Sciatic nerve (tissue), 2 donors: ENCODE measurements at places on chromosomes 1 and 21. TPM values are rescaled to one million over a fixed set of nuclear protein-coding genes. Genes with fewer than 3 reads are reported as not detected.

- DNase-seq: no peak
These were observed 8.5 kb downstream of the TP53BP2 start for GRCh38 chr1:223837206-223837605.

DNA sequence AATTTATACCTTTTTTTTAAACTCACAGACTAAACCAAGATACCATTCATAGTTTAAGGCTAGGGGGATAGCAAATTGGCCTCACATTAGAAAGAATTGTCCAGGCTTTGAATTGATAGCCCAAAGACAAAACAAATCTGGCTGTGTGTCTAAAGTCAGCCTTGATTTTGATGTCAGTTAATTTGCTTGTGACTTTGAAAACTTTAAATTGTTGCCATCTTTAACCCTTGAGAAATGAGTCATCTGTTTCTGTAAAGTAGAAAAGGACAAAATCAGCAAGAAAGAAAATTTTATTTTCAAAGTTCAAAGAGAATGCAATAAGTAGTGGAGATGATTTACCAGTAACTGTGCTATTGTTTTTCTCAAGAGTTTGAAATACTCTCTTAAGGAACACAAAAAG lies 184.5 kb downstream of the RGS7 start:
- no peak for DNase-seq

- no peak for DNase-seq
These were observed 552.2 kb upstream of the NCAM2 start for GRCh38 chr21:20445971-20446370.

- DNase-seq: no peak
These were observed 656.3 kb downstream of the PTPRC start for GRCh38 chr1:199295107-199295506.

KCNT2 gene
- total RNA-seq: 10.6 TPM

DNA sequence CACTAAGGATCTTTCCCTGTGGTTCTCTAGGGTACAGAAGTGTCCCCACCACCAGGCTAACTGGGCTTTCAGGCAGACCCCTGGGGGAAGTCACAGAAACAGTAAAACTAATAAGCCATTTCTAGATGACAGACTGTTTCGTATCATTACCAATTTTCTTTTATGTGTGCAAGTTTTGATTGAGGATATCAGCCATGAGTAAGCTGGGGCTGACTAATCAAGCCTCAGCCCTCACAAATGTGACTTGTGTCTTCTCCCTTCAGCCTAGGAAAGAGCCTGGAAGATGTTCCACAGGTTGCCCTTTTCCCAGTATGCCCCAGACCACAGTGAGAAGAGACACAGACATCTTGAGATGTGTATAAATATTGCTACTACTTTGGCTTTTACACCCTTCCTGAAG lies 10.5 kb downstream of the PTGFRN start:
- DNase-seq: no peak

LAMC2 gene
- total RNA-seq: 3.4 TPM

PLK3 gene
- total RNA-seq: 26.1 TPM

DNA sequence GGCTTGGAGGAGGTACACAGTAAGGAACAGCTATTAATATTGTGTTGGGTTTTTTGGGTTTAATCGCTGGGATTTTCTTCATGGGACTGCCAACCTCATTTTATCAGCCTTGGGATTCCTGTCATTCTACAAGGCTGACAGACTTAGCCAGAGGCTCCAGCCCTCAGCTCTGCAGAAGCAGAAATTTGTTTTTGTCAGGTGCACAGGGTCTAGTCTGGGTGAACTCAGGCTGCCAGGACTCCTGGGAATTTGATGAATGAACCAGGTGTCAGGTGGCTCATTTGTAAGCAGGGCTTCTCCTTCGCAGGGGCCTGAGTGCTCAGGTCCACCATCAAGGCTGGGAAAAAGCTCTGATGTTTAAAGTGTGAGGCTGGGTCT lies 11.5 kb upstream of the ZNF362 start:
- DNase-seq: no peak

DNA sequence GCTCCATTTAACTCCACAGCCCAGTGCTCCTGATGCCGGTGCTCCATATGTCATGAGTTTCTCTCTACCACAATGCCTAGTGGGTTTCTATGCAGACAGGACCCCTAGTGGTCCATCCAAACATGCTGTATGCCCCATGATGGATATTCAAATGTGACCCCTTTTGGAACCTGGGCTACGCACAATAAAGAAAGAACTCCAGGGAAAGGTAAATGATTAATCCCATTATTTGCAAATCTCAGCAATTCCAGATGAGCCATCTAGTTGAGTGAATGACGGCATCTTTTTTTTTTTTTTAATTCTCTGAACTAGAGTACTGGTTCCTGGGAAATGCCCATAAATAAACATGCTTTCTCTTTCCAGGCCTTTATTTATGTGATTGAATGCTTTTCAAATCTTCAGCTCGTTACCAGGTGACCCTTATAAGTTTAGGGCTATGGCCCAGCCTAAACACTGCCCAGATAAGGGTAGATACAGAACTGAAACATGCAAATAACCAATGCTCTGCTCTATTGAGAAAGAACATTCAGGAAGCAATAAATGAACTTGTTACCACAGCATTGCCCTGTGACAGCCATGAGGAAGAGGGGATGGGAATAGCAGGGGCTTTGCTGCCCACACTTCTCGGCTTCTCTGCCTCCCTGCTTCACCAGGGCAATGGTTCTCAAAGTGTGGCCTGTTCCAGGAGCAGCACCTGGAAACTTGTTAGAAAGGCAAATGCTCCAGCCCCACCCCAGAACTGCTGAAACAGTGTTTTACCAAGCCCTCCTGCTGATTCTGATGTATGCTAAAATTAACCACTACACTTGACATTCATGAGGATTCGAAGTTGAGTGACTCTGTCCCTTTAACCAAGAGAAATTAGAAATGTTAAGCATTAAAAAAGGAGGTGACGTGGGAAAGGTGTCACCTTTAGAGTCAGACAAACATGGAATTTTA lies 151.7 kb downstream of the SEC16B start:
- DNase-seq: no peak

DNA sequence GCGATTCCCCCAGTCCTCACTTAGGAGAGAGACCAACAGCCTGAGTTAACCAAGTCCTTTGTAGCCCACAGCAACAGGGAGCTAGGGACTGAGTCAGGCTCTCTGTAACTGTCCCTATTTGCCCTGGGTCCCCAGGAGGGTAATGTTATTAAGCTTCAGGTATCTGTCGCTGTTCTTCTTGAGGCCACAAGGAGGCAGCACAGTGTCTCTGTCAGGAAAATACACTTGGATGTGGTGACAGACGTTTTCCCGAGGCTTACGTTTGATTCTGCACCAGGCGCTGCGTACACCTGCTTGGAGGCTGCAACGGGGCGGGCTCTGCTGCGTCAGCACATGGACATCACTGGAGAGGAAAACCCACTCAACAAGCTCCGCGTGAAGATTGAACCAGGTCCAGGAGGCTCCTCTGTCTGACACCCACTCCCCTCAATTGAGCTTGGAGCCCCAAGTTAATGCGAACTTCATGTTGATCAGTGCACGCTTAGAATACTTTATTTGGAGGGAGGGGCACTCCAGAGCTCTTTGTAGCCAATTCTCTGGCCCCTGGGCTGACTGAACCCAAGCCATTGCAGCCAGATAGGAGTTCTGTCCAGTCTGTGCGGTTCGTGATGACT lies 10.7 kb upstream of the ELF3 start:
- no peak for DNase-seq

- DNase-seq: no peak
These were observed 23.1 kb downstream of the TNN start for GRCh38 chr1:175090780-175091179.

PTCH2 gene
- total RNA-seq: 31.2 TPM

GRCh38 chr1:99827970-99828369 lies 22.2 kb upstream of the AGL start:
- DNase-seq: no peak

DNA sequence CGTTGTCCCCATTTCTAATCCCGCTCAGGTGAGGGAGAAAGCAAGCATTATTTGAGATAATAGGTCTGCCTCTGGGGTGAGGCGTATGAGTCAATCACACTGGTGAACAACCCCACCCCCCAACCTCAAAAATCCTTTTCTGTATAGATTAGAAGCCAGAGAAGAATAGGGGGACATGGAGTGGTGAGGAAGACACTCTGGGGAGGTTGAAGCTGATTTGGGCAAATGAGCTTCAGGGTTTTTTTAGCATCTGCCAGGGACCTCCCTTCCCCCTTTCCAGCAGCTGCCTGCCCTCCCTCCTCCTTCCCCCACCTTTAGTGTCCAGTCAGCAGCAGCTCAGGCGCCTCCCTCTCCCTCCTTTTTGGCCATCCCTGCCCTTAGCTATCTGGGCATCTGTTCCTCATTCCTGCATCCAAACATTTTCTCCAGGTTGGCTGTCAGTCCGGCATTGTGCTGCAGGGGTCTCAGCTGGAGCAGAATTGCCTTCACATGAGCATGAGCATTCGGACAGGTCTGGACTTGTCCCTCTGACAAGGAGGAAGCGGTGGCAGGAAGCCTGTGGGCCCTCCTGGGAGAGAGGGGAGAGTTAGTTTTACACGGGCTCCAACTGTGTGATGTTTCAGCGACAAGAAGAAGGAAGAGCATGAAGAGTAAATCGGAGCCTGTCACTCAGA lies 30.8 kb upstream of the PTGFRN start:
- peak; percentile 64 for DNase-seq

GRCh38 chr21:45444385-45444784 lies 39.4 kb downstream of the COL18A1 start:
- no peak for DNase-seq

- DNase-seq: no peak
These were observed 86.6 kb upstream of the DPH5 start for GRCh38 chr1:101112051-101112780.

DNA sequence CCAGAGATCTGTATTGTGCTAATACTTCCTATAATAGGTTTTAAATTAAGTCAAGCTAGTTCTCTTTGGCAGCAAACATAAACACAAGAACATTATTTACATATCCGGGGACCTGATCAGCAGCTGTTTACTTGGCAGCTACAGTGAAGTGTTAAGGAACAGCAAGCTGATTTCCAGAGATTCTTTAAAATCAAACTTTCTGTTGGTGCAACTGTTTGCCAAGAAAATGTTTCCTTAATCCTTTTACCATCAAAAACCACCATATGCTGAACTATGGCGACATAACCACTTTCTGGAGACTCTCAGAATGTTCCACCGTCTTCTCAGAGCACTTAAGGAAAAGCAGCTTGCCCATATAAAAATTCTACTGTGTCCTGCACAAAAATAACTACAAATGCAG lies 107.0 kb upstream of the KRTAP19-8 start:
- DNase-seq: no peak

GRCh38 chr1:63027176-63027575 lies 243.2 kb downstream of the ATG4C start:
- no peak for DNase-seq

SYT14 gene
- 3.8 TPM for total RNA-seq

GRCh38 chr21:15249285-15249993 lies 184.6 kb upstream of the NRIP1 start:
- DNase-seq: no peak

GRCh38 chr1:208601561-208601960 lies 357.4 kb upstream of the PLXNA2 start:
- DNase-seq: no peak

GRCh38 chr1:100736746-100737145 lies 17.2 kb downstream of the VCAM1 start:
- DNase-seq: no peak

GRCh38 chr1:151134991-151135390 lies 11.4 kb downstream of the SEMA6C start:
- no peak for DNase-seq

DNA sequence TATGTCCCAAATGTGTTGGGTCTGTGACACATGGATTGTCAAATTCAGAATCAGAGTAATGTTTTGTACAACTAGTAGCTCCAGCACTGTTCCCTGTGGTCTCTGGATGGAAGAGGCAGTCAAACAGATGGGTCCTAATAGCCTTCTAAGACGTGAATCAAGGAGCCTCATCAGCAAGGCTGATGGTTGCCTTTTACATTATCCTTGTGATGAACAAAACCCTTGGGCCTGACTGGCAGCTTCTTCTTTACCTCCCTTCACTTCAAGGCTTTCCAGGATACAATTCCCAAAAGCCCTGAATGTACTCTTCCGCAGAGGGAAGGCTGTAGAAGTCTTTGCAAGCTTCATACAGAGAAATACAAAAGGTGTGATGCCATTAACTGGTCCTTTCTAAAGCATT lies 633.3 kb downstream of the USP25 start:
- DNase-seq: no peak

OR2W3 gene
- 6.3 TPM for total RNA-seq

DNA sequence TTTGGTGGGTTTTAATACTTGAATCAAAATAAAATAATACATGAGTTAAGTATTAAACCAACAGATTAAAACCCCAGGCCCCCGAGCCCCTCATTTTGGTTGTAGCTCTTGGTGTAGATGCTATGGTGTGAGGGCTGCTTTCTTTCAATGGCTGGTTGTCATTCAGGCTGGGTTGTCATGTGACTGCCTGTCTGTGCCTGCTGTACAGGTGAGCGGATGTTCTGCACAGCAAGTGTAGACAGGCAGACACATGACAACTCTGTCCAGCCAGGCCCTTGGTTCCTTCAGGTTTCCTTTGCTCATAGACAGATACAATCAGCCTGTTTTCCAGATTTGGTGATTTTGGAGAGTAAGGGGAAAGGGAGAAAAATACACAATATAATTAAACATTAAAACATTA lies 281.9 kb upstream of the C1orf105 start:
- DNase-seq: no peak

DNA sequence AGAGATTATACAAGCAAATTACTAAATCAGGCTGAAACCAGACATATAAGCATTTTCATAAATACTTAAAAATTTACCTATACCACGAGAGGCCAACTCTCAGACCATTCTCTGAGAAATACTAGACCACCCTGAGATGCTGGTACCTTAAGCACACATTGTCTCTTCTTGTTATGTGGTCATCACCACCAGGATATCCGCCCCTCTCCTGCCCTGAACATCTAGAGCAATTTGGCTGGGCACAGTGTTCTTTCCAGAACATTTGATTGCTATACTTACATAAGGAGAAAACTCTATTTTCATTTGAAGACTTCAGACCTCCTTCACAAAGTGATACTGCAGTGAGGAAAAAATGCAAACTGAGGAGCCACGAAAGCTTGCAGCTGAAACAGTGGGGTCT lies 36.2 kb upstream of the DUSP10 start:
- no peak for DNase-seq

DNA sequence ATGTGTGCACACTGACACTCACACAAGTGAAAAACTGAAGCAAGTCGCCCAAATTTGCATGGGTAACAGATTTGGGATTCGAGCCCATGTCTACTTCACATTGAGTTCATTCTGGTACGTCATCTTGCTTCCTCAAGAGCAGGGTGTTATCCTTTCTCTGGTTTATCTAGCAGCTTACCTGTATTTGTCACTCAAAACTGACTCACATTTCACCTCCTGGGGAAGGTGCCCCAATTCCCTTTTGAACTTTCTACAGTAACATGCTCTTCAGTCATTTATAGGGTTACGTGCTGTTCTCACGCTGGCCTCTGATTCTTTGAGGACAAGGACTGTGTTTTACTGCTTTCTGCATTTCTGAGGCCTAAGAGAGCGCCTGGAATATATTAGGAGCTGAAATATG lies 162.8 kb downstream of the PDE4B start:
- no peak for DNase-seq

PLPP3 gene
- 198 TPM for total RNA-seq

GRCh38 chr1:155277902-155278688 lies 832 bp downstream of the HCN3 start:
- DNase-seq: peak; percentile 83
